ENCODE measurements at places on chromosomes 16 and 17.
A peak's percentile ranks its signal among the peaks of the same experiment; 100 is the strongest.

DNA sequence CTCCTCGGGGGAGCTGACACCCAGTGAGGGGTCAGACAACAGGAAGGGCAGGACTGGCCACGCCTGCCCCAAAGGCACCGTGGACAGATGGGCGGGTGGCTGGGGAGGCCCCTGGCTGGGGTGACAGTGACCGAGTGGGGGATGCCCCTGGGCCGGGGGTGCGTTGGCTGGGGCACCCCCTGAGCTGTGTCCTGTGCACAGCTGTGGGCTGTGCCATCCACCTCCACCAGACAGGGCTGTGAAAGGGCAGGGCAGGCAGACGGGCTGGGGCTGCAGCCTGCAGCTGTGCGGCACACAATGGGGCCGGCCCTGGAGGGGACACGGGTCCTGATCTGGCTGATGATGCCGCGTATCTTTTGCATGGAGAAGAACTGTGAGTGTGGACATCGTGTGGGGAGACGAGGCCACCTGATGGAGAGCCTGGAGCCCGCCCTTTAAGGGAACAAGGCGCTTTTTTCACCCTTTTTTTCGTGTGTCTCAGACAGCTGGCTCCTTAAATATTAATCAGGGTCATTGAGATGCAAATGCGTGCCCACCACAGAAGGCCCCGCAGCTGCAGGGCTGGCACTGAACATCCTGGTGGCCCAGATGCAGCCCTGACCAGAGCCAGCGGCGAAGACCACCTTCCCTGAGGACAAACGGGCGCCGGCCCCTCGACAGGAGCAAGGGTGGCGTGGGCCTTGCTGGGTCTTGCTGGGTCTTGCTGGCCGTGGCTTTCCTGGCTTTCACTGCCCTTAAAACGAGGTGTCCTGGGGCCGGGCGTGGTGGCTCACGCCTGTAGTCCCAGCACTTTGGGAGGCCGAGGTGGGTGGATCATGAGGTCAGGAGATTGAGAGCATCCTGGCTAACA lies 42.4 kb upstream of the GNG13 start:
- peak; percentile 29 for DNase-seq

DNA sequence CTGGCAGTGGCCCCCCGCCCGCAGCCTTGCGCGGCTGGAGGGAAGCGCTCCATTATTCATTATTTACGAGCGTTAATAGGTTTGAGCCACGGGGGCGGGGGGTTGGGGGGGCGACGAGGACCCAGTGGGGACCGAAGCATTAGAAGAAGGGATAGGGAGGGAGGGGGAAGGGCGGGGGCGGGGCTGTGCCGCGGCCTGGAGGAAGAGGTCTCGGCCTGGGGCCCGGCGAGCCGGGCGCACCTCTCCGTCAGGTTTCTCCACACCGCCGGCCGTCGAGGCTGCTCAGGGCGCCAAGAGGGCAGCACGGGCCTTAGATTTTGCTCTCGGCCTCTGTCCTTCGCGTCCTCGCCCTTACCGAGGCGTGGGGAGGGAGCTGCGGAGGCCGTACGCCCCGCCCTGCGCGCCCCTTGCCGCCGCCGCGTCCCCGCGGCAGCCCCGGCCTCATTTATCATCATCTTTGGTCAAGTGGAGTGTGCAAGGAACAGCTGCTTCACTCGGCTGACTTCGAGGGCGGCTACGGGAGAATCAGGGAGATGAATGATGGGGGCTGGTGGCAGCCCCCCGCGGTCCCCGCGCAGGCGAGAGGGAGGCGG lies 54.2 kb downstream of the SREBF1 start:
- no peak for DNase-seq

DNA sequence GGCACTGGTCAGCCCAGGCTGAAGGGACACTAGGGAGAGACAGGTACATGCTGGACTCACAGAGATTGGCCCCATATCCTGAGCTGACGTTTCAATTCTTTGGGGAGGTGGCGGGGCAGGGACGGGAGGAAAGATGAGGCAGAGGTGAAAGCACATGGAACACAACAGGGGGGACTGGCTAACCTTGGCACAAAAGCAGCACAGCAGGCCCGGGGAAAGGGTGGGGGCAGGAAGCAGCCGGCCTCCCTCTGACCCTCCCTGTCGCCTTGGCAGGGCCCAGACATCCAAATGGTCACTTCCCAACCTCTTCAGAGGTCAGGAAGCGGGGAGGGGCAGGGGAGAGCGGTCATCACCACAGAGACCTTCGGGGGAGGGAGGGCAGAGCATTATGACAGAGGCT lies 6.6 kb downstream of the VAT1 start:
- DNase-seq, result no peak

DNA sequence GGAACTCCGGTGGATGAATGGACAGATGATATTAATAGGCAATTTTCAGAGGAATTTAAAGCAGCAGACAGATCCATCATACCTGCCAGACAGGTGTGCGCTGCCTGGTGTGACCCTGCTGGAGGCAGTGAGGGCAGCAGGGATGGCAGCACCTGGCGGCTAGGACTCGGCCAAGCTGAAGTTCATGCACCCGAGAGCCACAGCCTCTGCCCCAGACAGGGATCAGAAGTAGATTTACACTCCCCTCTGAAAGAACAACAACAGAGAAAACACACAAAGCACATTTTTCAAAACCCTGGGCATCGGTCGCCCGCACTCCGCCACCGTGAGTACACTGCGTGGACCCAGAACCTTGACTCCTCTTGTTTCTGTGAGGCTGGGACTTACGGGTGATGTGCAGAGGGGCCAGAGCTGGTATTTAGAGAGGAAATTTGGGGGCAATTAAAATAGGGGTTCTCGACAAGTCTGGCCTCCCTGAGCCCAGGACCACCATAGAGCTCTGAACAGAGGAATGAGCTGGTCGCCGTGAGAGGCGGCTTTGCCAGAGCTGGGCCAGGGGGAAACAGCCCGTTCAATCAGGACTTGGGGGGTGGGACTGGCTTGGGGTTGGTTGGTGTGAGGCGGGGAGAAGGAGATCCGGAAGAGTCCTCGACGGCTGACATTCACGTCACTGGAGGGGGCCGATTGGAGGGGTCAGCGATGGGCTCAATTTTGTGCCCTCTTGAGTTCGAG lies 101.0 kb downstream of the METRNL start:
- no peak for DNase-seq

DNA sequence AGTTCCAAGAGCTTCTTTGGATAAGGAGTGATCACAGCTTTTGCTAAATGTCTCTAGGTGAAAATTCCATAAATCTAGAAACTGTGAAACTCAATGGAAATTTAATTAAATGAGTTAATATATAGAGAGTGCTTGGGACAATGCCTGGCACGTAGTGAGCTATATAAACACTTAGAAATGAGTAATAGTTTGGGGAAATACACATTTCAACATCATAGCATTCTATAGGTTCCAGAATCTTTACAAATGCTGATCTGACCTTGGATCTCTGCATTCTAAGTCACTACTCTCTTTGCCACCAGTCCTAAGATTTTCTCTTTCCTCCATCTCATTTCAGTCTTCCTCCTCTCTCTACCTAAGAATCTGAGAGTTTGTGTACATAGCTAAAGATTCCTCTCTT lies 175.6 kb downstream of the SOX9 start:
- DNase-seq, result no peak

DNA sequence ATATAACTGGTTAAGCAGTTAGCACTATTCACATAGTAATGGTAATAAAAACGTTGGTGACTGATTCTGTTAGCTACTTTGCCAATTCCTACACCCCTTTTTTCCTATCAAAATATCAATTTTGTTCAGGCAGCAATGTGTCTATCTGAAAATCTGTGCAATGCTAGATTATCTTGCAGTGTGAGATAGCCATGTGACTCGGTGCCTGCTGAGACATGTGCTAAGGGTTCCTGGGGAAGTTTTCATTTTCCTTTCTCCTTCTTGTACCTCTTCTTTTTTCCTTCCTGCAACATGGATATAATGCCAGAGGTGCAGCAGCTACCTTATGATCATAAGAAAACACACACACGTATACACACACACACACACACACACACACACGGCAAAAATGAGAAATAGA lies 100.5 kb upstream of the SHISA6 start:
- DNase-seq, result peak; percentile 46

GRCh38 chr16:11794996-11795886 lies 1.8 kb downstream of the ZC3H7A start:
- DNase-seq, result no peak

DNA sequence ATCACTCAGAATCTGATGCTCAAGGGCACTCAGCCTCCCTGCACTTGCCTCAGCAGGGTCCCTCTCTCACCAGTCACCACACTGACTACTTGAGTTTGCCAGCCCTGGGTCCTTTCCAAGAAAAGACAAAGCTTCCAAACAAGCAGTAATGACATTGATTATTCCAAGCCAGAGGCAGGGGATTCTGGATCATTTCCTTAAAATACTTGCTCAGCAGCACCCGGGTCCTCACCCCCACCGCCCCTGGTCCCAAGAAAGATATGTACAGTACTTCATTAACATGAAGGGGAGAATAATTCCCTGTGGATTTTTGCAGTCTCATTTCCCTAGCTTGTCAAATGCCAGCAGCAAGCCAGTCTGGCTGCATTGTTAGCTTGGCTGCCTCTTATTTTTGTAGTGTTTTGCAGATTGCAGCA lies 83.2 kb upstream of the GNAO1 start:
- DNase-seq, result peak; percentile 94

- DNase-seq, result no peak
Observed at GRCh38 chr16:57834936-57835335, 32.6 kb upstream of the KIFC3 start.

- no peak for DNase-seq
Observed at GRCh38 chr17:9467518-9467917, 108.1 kb downstream of the STX8 start.

- peak; percentile 51 for DNase-seq
Observed at GRCh38 chr16:31354394-31355291, at the start of gene ITGAX. Gene ITGAX (plus strand): TSS chr16:31355176. CDS start chr16:31355255, 79 bp downstream.

GRCh38 chr16:25106567-25107465 lies 4.7 kb upstream of the LCMT1 start:
- peak; percentile 93 for DNase-seq

DNA sequence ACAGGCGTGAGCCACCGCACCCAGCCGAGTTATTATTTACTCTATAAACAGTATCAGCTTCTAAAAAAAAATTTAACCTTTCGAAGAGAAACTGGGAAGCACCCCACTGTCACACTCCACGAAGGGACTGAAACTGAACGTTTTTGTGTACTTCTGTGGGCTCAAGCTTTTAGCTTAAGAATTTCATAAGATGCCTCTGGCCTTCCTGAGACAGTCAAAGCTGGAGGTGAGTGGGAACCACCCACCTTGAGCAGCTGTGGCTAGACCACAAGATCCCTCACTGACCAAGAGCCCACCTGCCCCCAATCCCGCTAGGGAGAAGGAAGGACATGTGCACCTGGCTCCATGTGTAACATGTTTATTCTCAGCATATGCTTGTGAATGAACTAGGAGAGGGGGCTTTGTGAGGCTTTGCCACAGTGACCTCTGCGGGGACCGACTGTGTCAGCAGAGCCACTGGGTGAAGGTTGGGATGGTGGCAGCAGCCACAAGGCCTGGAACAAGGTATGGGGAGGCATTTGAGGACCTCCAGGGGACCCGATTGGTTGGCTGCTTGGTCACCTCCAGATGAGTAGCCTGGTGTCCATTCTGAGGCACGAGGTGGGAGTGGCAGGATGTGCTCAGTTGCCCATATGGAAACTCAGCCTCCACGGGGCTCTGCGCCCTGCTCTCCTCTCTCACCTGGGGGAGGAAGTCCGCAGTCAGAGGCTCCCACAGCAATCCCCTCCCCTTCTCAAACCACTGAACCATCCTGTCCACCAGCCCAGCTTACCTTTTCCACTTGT lies 4.8 kb downstream of the DPEP3 start:
- no peak for DNase-seq

DNA sequence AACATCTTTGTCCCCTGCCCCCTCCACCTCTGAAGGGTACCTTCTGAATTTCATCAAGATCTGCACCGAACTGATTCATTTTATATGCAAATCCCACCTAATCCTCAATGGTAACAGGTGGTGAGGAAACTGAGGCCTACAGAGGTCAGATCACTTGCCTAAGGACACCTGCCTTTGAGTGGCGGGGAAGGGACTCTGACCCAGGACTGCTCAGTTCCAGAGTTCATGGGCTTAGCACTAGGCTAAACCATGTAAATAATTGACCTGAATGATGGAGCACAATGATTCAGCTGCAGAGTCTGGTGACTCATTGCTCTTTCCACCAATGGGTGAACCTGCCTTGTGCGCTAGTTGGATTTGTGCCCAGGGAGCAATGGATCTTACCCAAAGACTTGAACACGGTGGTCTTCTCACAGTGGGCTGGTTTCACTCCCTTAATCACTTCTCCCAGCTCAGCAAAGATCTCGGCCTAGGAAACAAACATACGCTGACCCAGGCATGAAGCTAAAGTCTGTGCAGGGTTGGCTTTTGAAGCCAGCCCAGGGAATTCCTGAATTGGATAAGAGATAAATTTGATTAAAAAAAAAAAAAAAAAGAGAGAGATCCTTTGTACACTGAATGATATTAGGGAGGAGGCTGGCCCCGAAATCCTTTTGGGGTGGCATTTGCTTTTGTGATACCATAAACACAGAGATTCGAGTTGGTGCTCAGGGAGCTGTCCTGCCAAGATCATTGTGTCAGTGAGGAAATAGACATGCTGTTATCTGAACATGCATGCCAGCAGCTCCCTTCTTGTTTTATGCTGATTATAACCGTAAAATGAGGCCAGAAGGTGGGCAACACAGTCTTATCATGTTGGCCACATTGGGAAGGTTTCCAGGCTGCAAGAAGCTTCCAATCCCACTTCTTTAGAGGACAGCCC lies 17.0 kb downstream of the CRYM start:
- no peak for DNase-seq

DNA sequence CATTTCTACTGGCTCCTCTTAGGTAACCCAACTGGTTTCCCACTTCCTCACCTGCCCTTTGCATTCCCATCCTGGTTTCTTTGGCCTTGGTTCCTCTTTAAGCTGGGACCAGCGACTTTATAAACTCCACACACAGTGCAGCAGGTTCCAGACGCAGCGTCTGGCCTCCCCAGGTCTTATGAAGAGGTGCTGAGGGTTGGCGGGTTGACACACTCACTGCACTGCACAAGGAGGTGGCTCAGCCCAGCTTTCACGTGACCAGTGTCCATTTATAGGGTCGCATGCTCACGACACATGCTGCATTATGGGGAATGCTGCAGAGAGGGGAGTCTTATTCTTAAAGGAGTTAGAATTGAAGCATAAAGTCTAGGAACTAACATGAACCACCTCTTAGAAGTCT lies 70.8 kb downstream of the ZFHX3 start:
- no peak for DNase-seq

DNA sequence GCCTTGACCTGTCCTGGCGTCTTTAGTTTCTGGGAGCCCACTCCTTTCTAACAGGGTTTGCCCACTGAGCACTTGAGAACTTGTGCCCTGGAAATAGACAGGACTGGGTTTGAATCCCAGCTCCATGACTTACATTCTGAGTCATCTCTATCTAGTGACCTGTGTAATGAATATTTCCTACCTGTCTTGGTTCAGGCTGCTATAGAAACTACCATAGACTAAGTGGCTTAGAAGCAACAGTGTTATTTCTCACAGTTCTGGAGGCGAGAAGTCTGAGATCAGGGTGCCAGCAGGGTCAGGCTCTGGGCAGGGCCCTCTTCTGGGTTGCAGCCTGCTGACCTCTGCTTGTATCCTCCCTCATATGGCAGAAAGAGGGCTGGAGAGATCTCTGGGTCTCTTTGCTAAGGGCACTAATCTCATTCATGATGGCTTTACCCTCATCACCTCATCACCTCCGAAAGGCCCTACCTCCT lies 110.7 kb upstream of the DHX40 start:
- DNase-seq, result no peak

GRCh38 chr16:1713933-1714332 lies 7.9 kb downstream of the MAPK8IP3 start:
- DNase-seq, result no peak

GRCh38 chr17:38591759-38592241 lies 14.0 kb downstream of the SRCIN1 start:
- no peak for DNase-seq
